ENCODE measurements at places on chromosomes 5 and 9. TPM values are rescaled to one million over a fixed set of nuclear protein-coding genes. Genes with fewer than 3 reads are reported as not detected.

Gene DBH
- not detected for total RNA-seq

Gene PRDM12
- total RNA-seq = not detected

Gene FOXD4L5
- total RNA-seq = 0.13 TPM

Gene WNT8A
- total RNA-seq = not detected

Gene SUSD3
- total RNA-seq = not detected

DNA sequence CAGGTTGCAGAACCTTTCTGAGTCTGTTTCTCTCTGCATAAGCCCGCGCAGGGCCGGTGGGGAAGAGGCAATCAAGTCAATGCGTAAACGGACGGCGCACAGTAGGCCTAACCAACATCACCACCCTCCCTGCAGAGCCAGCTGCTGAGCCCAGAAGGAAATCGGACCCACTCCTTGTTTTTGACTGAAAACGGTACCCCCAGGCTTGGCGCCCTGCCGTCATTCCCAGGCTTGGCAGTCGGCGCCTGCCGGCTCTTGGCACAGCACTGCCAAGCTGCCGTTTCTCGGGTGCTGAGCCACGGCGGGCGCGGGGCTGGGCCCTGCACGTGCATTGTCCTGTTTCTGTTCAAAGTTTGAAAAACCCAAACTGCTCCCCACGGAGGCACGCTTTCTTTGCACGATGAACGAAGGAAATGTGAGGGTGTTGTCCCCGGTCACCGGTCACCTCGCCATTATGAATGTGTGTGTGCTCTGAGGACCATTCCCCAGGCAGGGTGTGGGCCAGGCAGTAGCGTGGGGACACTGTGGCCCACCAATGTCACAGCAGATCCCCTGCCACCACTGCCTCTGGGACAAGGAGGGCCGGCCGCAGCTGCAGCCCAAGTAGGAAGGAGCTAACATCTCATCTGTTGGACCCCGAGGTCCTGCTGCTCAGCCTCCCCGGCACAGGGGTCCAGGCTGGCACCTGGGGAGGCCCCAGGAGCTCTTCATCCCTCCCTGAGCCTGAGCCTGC is 20.1 kb downstream of the FIBCD1 start:
- no peaks in the 10 kb centered on the region for H3K36me3 ChIP-seq
- no peak overlapping the region for H3K4me3 ChIP-seq
- DNase-seq = no peak
- H3K27ac ChIP-seq = no peak overlapping the region

DNA sequence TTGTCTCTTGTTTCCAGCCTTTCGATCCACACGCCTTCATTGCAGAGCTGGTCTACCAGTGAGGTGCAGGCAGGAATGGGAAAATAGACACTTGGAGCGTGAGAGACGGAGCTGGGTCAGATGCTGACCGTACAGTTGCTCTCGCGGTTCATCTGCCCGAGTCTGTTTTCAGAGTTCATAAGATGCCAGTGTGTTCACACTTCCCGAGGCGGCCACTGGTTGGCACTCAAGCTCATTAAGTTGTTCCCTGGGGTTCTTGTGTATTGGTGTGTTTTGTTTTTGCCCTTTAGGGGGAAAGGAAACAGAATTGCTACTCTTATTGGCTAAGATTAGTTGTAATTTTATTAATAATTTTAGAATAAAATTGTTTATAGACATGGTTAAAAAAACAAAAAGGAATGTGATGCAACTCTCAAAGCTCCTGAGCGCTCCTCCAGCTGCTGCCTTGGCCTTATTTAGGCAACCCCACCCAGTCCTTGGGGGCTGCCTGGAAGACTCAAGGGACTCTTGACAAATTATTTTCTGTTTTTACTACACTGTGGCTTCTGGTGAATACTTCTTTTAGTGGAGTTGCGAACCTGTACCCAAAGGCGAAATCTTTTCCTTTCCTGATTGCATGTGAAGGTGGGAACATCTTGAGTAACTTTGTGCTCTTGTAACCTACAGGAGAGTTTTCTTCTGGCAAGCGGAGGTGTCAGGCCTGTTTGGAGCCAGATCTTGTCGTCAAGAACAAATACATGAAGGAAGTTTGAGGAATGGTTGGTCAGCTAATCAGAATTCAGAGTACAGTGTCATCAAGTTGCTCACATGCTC is 146.1 kb downstream of the MAST4 start:
- H3K36me3 ChIP-seq = no peaks in the 10 kb centered on the region
- peak; percentile 28 for DNase-seq
- no peaks in the 10 kb centered on the region for H3K27me3 ChIP-seq
- H3K4me1 ChIP-seq = no peaks in the 10 kb centered on the region
- no peak overlapping the region for H3K27ac ChIP-seq

DNA sequence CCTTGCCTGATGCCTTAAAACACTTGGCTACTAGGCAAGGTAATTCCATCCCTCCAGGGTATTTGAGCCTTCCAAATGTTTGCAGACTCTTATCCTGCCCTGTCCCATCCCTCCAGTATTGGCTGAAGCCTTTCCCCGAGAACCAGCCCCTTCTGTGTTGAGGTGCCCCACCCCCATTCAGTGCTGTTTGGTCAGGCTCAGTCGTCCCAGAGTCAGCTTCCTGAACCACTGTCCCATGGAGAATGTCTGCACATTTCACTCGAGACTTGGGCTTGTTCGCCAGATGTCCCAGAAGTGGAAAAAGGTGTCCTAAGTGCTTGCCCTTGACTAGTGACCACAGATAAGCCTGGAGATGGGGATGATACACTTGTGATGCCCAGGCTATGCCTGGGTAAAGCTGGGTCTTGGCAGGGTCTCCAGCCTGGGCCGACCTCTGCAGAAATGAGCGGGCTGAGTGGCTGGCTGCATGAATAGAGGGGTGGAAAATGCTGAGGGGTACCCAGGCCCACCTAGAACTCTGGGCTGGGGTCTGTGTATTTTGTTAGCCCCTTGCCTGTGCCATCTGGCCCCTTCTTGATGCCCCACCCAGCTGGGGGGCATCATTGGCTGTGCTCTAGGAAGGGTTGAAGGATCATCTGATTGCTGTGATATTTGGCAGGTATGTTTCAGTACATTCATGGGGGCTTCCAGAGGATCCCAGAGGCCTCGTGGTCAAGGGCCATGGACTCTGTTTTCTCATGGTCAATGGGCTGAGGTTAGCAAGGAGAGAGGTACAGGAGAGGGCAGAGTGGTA is 178.4 kb downstream of the MACROH2A1 start:
- no peak overlapping the region for H3K4me3 ChIP-seq
- DNase-seq = no peak
- H3K27ac ChIP-seq = no peak overlapping the region
- H3K27me3 ChIP-seq = no peaks in the 10 kb centered on the region
- H3K36me3 ChIP-seq = no peaks in the 10 kb centered on the region

DNA sequence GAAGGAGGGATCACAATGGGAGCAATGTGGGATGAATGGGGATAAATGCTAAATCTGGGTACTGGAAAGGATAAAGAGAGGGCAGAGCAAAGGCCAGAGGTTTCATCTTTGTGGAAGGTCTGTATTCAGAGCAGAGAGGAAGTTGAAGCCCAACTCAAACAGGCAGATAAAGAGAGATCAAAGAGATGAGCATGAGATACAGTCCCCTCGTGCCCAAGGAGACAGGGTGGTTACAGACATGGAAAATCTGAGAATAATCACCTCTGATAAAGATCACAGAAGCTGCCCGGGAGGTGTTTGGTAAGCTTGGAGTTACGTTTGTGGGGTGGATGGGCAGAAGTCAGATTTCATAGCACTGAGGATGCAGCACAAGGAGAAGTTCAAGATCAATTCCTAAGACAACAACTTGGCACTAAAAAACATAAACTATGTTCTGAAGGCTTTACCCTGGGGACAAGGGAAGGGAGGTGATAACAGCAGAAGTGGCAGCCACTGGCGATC is 459 bp upstream of the ERAP2 start:
- peak overlapping the region; percentile 46 for H3K4me3 ChIP-seq
- H3K27me3 ChIP-seq = no peaks in the 10 kb centered on the region

- H3K4me3 ChIP-seq = no peak overlapping the region
- no peaks in the 10 kb centered on the region for H3K36me3 ChIP-seq
- no peaks in the 10 kb centered on the region for H3K27me3 ChIP-seq
- no peak for DNase-seq
- no peaks in the 10 kb centered on the region for H3K4me1 ChIP-seq
These were observed 141.3 kb downstream of the SREK1 start for GRCh38 chr5:66285343-66285922.

DNA sequence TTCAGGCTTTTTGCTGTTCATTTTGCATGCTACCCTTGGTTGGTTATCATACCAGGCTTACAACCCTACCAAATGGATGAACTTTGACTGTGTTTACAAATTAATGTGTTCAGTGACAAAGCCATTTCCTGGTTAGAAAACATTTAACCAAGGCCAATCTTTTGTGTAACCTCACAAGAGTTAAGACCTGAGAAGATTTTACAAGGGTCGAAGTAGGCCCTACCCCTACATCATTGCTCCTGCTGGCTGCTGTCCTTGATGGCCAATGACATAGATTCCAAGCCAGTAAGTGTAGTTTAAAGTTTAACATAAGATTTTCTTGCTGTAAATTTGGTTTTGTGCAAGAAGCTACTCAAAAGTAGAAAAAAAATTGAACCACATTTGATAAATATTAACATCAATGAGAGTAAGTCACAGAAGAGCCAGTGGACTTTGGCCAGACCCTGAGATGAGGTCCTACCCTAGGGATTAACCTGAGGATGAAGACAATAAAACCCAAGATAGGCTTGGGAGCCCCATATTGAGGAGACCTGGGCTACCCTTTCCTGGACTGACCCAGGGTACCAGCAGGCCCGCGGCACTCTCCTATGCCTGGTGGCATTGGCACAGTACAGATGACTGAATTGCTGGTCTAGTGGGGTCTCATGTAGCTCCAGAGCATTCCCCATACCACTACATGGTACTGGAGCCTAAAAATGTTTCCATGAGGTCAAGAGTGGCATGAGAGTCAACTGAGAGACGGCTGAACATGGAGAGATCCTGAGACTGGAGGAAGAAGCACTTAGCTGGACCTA is 8.3 kb downstream of the C1QTNF3 start:
- H3K4me3 ChIP-seq = no peak overlapping the region
- no peaks in the 10 kb centered on the region for H3K36me3 ChIP-seq
- no peak for DNase-seq
- H3K27ac ChIP-seq = no peak overlapping the region
- H3K4me1 ChIP-seq = no peaks in the 10 kb centered on the region

- H3K4me3 ChIP-seq = no peak overlapping the region
- no peaks in the 10 kb centered on the region for H3K36me3 ChIP-seq
- peaks cover 5% of the 10 kb centered on the region for H3K4me1 ChIP-seq
- DNase-seq = no peak
These were observed 55.1 kb upstream of the ZNF608 start for GRCh38 chr5:124801551-124801950.

DNA sequence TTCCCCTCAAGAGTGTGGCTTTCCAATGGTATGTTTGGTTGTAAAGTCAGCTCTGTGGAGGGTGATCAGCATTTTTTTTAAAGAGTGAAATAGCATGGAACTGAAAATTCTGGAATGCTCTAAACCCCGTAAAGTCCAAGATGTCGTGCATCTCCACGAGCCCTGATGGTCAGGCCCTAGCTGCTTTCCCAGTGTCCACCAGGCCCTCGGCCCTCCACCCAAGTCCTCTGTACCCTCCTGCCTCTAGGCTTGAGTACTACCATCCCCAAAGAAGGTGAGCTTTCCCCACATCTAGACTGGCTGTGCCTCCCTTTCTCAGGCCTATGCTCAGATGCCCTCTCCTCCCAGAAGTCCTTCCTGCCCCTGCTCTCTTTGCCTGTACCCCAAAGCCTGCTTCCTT is 280.3 kb downstream of the GADD45G start:
- no peaks in the 10 kb centered on the region for H3K4me1 ChIP-seq
- no peak overlapping the region for H3K27ac ChIP-seq
- DNase-seq = no peak
- no peaks in the 10 kb centered on the region for H3K36me3 ChIP-seq

GRCh38 chr9:86256653-86257052 is 2.8 kb downstream of the C9orf153 start:
- no peak overlapping the region for H3K27ac ChIP-seq
- no peak overlapping the region for H3K4me3 ChIP-seq
- no peaks in the 10 kb centered on the region for H3K36me3 ChIP-seq
- H3K27me3 ChIP-seq = no peaks in the 10 kb centered on the region
- no peaks in the 10 kb centered on the region for H3K4me1 ChIP-seq

- no peak overlapping the region for H3K4me3 ChIP-seq
- no peaks in the 10 kb centered on the region for H3K27me3 ChIP-seq
- H3K27ac ChIP-seq = no peak overlapping the region
- H3K36me3 ChIP-seq = no peaks in the 10 kb centered on the region
- DNase-seq = no peak
These were observed 459.3 kb downstream of the MAT2B start for GRCh38 chr5:163964671-163965070.

Measured in A673 (cell line).